NCI-H524 (cell line): ENCODE measurements at places on chromosomes 6 and 20.

- no peak for DNase-seq
Measured at GRCh38 chr6:42562788-42563405, 932 bp upstream of the UBR2 start.

DNA sequence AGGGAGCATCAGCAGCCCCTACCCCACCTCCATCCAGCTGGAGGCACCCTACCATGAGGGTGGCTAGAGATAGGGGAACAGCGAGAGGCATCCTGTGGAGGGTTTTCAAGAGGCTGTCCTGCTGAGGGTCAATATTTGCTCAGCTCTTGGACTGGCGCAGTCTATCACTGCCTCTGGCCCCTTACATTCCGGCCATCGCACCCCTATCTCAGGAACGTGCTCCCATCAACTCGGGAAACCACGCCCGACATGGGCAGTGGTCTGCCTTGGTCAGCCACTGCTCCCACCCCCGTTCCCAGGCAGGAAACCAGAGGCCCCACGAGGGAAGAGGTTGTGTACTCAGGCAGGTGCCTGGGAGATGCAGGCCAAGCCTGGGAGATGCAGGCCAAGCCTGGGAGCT lies 57.9 kb downstream of the VEGFA start:
- no peak for DNase-seq

GRCh38 chr6:45959534-45960145 lies 56.0 kb downstream of the CLIC5 start:
- DNase-seq = peak; percentile 85

DNA sequence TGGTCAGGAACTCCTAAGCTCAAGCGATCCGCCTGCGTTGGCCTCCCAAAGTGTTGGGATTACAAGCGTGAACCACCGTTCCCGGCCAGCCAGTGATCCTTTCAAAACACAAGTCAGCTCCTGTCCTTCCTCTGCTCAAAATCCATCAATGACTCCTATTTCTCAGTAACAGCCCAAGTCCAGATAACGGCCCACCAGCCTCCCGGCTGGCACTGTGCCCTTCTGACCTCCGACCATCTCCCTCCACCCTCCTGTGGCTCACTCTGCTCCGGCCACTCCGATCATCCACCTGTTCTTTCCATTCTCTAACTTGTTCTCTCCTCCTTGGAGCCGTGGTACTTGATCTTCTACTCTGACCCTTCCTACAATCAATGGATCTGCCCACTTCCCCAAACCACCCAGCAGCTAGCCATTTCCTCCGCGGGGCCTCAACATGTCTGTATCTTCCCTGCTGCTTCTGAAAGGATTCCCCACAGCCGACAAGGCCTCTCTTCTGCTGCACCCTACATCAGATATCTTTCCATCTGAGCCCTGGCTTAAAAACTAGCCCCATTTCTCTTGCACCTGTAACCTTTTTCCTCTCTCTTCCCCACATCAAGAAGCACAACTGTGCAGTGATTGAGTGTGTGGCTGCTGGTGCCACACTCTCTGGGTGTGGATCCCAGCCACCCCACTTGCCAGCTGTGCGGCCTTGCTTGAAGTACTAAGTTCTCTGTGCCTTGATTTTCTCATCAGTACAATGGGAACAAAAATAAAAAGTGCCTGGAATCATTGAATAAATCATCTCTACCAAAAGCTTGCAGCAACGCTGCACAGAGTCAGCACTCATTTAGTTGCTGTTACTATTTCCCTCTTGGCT lies 6.1 kb upstream of the ZMYND8 start:
- DNase-seq = no peak

GRCh38 chr6:158852312-158853071 lies 33.3 kb upstream of the EZR start:
- DNase-seq = no peak

DNA sequence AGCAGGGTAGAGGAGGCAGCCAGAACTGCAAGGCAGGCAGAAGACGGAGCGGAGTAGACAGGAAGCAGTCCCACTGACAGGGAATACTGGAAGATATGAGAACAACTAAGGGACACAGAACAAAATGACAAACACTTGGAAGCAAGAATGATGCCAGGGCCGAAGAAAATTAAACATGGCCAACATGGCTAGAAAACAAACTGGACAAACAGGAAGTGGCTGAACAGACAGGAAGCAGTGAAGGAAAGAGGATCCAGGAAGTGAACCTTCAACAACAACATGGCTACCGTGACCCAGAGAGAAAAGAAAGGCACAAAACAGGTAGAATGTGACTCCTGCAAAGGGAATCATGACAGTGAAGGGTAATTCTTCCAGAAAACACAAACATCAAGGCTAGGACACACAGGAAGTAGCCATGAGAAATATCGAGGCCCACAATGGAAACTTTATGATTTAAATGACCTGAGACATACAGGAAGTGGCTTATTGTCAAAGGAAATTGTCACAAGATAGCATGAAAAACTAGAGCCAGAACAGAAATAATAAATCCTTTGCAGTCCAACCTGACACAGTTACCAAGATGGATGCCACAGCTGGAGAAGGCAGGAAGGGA lies 9.1 kb downstream of the COL11A2 start:
- no peak for DNase-seq

GRCh38 chr6:16374461-16375200 lies 136.2 kb downstream of the GMPR start:
- no peak for DNase-seq

- DNase-seq = no peak
Measured at GRCh38 chr6:157151989-157152388, 171.3 kb downstream of the TMEM242 start.

DNA sequence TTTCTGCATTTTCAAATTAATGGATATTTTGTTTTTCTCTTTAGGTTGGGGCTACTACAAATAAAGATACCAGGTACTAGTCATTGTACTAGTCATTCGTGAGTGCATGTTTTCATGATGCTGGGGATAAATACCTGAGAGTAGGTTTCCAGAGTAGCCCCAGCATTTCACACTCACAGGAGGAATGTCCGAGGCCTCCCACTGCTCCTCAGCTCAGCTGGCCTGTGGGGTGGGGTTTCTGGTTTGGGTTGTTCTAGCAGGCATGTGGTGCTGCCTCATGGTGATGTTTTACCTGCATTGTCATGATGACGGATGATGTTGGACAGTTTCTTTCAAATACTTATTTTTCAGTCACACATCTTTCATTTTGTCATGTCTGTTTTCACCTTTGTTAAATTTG lies 144.5 kb downstream of the SMOC2 start:
- DNase-seq = no peak

- peak; percentile 31 for DNase-seq
Measured at GRCh38 chr6:116764961-116765841, at the start of gene FAM162B. Gene FAM162B (minus strand): TSS chr6:116765719. CDS start chr6:116765576, 143 bp downstream.

DNA sequence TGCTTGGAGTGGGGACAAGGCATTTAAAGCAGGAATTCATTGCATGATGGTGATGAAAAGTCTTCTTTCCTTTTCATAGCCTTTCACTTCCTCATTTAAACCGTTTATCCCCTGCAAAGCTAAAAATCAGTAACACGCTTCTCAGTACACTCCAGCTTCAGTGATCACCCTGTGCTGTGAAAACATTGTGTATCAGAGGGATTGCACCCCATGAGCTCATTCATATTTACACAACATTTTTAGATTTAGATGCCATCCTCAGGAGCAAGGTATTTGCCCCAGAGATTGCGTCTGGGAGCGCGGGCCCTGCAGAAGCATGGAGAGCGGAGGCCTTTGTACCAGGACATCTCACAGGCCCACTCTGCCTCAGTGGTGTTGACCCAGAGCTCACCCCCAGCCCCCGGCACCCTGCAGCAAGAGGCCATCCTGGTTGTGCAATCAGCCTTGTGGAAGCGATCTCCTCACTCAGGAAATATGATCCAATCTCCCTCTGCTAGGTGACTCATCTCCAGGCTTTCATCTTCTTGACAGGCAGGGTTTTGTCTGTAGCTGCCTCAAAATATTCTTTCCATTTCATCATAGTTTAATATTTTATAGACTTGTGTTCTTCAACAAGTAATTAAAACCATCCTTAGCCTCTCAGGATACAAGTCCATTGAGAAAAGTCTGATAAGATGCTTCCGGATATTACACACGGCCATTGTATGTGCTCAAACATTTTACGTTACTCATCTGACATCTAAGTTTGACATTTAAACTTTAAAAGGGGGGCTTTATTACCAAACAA lies 38.9 kb upstream of the THBS2 start:
- DNase-seq = no peak

- no peak for DNase-seq
Measured at GRCh38 chr6:42028234-42029061, 21.9 kb upstream of the TAF8 start.

GRCh38 chr20:50339466-50339901 lies 148.9 kb downstream of the CEBPB start:
- no peak for DNase-seq

- peak; percentile 21 for DNase-seq
Measured at GRCh38 chr20:46256293-46256692, 52.0 kb downstream of the CDH22 start.

DNA sequence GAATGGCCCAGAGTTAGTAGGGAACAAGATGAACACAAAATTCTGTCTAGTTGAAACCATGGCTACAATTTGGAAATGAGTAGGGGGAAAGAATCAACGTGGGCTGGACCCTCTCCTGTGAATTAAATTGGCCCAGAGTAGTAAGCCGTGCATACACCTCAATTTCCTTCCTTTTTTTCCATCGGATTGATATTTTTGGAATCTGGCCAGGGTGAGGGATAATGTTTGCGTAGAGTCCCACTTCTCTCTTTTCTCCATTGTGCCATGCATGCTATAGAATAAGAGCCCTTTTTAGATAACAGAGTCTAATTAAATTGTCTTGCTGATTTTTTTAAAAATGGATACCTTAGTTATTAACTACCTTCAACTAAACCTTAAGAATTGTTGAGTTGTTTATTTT lies 35.2 kb downstream of the XRN2 start:
- DNase-seq = no peak

GRCh38 chr6:147297663-147298316 lies 93.6 kb downstream of the STXBP5 start:
- no peak for DNase-seq

DNA sequence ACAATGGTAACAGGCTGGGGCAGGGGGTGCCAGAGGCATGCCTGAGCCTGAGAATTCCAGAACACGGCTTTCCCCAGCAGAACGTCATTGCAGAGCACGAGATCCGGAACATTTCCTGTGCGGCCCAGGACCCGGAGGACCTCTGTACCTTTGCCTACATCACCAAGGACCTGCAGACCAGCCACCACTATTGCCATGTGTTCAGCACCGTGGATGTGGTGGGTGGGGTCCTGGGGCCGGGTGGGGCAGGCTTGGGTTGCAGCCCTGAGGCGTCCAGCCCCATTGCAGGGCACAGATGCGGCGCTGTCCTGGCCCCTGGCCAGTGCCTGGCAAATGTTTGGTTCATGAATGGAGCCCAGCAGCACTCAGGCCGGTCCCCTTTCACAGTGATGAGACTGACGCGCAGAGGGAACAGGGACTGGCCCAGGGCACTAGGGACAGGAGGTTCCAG lies 57.1 kb downstream of the TCP11 start:
- no peak for DNase-seq

GRCh38 chr20:34309691-34310090 lies 6.5 kb upstream of the AHCY start:
- DNase-seq = no peak

GRCh38 chr20:53934421-53935343 lies 135.7 kb downstream of the BCAS1 start:
- DNase-seq = no peak

DNA sequence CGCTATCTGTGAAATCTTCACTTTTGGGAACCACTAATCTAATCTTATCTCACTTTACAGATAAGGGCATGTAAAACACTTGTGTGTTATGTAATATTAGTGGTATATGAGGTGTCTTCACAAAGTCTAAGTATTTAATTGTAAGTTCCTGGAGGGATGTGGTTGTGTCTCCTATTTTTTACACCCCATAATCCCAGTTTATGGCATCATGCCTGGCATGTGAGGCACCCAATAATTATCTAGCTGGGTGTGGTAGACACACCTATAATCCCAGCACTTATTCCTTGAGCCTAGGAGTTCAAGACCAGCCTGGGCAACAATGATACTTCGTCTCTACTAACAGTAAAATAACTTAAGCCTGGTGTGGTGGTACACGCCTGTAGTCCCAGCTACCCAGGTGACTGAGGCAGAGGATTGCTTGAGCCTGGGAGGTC lies 16.5 kb upstream of the TBCC start:
- DNase-seq = no peak

DNA sequence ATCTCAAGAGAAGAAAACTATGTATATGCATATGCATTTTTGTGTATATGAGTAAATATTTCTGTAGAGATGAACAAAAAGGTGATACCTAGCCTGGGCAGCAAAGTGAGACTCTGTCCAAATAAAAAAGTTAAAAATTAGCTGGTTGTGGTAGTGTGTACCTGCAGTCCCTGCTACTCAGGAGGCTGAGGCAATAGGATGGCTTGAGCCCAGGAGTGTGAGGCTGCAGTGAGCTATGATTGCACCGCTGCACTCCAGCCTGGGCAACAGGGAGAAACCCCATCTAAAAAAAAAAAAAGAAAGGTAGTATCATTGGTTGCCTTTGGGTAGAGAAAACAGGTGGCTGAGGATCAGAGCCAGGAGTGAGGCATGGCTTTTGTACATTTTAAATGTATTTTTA lies 50.9 kb downstream of the KLHL31 start:
- no peak for DNase-seq
